Stimulated activated CD4-positive, alpha-beta T cell treated with anti-CD3 and anti-CD28 coated beads, Interleukin-12 subunit alpha, Interleukin-12 subunit beta, amount 100 ng/mL, for 4 hours (primary cell): ENCODE measurements at places on chromosomes 6 and 20.

DNA sequence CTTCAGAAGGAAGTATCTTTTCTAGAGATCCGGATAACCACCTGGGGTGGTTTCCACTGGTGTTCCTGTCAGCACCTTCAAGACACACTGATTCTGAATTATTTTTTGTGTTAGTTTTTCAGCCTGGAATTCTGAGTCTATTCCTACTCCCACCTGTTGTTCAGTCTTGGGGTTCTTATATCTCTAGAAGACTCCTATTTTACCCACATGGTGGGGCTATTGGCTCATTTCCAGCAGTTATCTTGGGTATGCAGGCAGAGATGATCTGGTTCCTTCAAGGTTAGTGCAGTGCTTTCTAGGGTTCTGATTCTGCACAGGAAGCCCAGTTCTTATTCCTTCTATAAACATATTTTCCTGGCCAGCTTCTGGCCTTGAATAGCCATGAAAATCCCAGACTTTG is 175.6 kb upstream of the PDE7B start:
- no peak for DNase-seq

DNA sequence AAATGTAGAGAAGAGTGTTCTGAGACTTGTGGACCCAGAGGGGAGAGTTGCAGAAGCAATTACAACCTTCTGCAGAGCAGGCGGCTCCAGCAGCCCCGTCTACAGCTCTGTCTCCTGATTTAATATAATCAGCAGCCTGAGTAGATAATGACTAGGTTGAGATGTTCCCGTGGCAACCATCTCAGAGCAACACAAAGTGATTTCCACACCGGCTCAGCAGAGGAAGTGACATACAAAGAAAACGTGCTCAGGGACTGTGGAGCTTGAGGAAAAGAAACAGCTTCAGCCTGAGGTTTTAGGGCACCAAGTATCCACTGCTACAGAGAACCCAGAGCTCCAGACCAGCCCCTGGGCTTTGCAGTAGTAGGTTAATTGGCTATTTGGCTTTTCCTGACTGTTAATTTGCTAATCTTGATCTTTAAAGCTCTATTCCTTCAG is 136.4 kb downstream of the MTFR2 start:
- no peak for DNase-seq

DNA sequence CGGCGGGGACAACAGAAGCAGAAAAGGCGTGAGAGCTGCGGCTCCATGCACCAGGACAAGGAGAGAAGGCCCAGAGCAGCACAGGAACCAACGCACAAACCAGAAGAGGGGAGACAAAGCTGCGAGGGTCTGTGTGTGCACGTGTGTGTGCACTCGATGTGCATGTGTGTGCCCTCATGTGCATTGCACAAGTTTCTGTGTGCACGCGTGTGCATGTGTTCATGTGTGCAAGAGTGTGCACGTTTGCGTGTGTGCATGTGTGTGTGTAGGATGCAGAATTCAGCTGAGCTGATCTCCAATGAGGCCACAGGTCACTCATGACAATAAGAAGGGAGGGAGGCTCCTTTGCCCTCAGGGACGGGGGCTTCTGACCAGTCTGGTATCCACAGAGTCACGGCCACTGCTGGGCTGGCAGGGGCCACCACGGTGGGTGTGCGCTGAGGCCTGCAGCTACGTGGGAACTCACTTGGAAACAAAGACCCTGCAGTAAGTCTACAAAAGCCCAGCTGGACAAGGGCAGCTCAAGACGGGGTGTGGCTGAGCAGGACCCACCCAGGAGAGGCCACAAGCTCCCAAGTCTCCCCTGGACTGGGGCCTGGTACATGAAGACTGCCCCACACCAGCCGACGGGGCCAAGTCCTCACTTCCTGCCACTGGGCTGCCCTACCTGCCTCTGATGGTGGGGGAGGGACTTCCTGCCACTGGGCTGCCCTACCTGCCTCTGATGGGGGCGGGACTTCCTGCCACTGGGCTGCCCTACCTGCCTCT is 48.1 kb upstream of the CHRNA4 start:
- no peak for DNase-seq

- no peak for DNase-seq
These were observed 18.0 kb downstream of the BAG2 start for GRCh38 chr6:57190140-57190539.

GRCh38 chr6:43203029-43203717 is 21.2 kb downstream of the CUL9 start:
- DNase-seq: no peak

DNA sequence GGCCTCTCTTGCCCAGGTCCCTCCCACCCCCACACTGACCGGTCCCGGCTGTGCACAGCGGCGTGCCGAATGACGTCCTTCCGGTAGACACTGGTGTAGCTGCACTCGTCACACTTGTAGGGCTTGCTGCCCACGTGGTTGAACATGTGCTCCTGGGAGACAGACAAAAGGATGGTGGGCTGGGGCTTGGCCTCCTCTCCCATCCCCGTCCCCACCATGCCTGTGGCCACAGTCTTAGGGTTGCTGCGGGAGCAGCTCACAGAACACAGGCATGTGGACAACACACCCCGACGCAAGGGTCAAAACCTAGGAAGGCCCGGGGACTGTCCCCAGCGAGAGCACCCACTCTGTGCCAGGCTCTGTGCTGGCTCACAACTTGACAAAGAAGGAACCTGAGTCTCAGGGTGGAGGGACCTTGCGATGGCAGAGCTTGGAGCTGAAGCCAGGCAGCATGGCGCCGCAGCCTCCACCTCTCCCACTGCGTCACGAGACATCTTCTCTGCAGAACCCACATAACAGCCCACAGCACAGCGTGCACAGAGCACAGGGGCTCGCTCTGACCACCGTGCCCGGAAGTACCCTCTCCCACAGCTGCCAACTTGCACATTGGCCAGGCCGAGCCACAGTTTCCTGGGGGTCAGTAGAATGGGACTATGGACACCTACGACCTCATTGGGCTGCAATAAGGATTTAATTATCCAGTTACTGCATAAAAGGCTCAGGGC is 9.8 kb downstream of the ZNF335 start:
- no peak for DNase-seq

DNA sequence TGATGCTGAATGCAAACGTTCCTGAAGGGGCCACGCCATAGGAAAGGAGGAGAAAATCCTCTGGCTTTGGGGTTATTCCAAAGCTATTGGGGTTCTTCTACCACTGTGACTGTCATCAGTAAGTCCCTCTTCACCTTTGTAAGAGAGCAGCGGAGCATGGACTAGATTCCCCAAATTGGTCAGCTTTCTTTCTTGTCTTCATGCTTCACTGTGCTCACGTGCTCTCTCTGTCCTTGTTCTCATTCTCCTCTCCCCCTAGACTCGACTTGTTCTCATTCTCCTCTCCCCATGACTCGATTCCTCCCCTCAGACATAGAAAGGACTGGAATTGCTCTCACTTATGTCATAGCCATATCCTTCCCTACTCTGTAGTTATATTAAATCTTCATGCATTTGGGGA is 54.8 kb upstream of the ADGRG6 start:
- DNase-seq: no peak

GRCh38 chr20:24736131-24736843 is 212.8 kb upstream of the CST7 start:
- no peak for DNase-seq

- no peak for DNase-seq
These were observed 1.4 kb downstream of the C6orf52 start for GRCh38 chr6:10692965-10693538.

GRCh38 chr6:163915131-163915530 is 500.6 kb downstream of the QKI start:
- DNase-seq: no peak

GRCh38 chr6:155646443-155646842 is 190.8 kb upstream of the NOX3 start:
- no peak for DNase-seq

- peak; percentile 61 for DNase-seq
These were observed 545 bp downstream of the ACTR5 start for GRCh38 chr20:38748861-38749149.

DNA sequence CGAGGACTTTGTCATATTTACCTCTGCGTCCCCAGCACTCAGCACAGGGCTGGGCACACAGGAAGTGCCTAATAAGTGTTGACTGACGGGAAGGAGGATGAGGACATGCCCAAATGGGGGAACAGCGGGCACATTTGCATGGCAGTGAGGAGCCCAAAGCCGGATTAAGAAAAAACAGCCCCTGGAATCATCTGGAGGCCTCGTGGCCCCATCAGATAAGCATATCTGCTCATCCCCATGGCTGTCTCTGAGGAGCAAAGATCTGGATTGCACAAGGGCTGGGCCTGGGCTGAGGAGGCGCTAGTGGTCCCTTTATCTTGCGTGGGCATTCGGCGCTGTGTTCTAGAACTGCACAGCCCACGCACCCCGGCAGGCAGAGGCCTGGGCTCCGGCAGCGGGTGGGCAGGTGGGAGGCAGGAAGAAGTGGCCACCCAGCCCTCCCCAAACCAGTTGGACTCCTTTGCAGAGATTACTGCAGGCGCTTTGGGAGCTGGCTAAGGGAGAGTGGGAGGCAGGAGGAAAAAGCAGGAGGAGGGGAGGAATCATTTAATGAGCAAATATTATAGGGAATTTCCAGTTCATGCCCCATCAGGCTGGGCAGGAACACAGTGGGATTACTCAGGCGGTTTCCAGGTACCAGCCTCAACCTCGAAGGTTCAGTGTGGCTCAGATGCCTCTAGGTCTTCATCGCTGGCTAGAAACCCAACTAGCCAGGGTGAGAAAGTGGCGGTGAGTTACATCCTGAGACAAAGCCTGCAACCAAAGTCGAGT is 108.1 kb downstream of the CEBPB start:
- DNase-seq: no peak
